ENCODE measurements at places on chromosomes 7 and 10. TPM values are rescaled to one million over a fixed set of nuclear protein-coding genes. Genes with fewer than 3 reads are reported as not detected.

The LIPF gene
- not detected for total RNA-seq

The TRIL gene
- 0.44 TPM for total RNA-seq

The ST8SIA6 gene
- total RNA-seq, result 1.1 TPM

The C10orf67 gene
- 0.20 TPM for total RNA-seq

Data from T-helper 1 cell treated with Interleukin-12 subunit alpha and Interleukin-12 subunit beta and Interleukin-4 antibody, amounts not matched to agents 30 ng/mL and 1 ng/mL, for 36 hours (primary cell).